ENCODE measurements at places on chromosomes 4 and X.

DNA sequence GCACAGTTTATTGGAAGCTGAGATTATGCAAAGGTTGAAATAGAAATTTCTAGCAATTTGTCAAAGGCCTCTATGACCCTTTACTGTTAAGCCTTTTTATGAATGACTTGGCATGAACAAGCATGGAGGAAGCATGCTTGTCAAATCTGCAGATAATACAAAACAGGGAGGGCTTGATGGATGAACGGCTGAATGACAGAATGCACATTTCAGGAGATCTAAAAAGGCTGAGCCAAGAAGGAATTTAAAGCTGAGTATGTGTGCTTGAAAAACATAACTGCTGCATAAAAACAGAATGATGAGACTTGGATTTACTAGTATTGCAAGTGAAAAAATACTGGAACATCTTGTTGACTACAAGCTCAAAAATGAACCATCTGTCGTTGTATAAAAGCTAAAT is 29.0 kb upstream of the UBE2K start:
- DNase-seq = no peak

DNA sequence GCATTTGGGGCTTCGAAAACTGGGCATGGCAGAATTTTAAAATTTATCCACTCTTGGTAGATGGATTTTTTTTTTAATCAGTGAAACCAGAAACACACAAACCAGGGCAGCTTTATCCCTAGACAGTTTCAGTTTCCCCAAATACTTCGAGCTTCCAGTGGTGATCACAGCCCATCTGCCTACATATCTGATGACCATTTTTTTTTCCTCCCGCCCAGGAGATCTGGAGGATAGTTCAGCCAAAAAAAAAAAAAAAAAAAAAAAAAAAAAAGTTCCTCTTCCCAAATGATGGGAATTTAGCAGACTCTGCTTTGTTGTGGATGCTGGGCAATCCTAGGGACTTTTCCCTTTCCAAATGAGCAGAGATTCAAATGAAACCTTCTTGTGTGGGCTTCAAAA is 1.0 kb upstream of the TBC1D9 start:
- DNase-seq = no peak

DNA sequence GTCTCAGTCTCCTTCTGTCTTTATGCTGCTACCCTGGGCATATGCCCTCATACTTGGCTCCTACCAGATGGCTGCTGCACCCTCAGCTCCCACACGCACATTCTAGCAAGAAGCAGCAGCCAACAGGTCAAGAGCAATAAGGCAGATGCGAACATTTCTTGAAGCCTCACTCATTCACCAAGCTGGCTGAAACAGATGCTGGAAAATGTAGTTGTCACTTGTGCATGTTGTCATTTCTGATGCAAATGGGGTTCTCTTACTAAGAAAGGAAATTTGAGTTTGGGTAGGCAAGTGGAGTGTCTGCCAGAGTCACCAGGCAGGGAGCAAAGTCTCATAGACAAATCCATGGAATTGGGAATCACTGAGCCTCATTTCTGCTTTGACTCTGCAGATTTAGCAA is 57.4 kb upstream of the SORBS2 start:
- no peak for DNase-seq

DNA sequence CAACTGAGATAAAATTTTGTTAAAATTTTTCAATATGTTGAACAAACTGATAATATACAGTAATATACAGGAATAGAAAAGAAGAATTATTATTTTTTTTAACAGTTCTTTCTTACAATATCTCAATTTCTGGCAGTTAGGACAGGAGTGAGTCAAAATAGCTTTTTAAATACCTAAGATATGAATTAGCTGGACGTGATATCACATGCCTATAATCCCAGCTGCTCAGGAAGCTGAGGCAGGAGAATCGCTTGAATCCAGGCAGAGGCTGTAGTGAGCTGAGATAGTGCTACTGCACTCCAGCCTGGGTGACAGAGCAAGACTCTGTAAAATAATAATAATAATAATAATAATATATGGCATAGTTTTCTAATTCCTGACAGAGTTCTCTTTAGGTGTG is 1039.3 kb downstream of the STPG2 start:
- DNase-seq = no peak

DNA sequence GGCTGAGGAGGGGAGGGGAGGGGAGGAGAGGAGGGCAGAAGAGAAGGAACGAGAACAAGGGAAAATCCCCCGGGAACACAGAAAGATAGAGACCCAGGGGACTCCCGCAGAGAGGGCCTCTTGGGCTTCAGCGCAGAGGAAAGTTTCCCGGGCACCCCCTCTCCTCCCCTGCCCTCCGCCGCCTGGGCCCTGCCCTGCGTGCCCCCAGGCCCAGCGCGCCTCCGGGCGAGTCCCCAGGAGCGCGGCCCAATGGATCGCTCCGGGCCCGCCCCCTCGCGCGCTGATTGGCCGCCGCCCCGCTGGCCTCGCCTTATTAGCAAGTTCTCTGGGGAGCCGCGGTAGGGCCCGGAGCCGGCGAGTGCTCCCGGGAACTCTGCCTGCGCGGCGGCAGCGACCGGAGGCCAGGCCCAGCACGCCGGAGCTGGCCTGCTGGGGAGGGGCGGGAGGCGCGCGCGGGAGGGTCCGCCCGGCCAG is at the start of gene MSX1:
Gene MSX1 (plus strand): TSS at position 341 of the 474 bp plus-strand sequence. CDS start 235 bp downstream, outside the sequence.
- DNase-seq = peak; percentile 54

GRCh38 chrX:69066966-69067525 is 98.2 kb downstream of the PJA1 start:
- no peak for DNase-seq

- no peak for DNase-seq
These were observed 296.8 kb upstream of the AADAT start for GRCh38 chr4:170386511-170386910.

GRCh38 chr4:23068756-23069155 is 376.0 kb downstream of the GBA3 start:
- DNase-seq = no peak
